Stimulated activated CD8-positive, alpha-beta memory T cell treated with anti-CD3 and anti-CD28 coated beads, Interleukin-12 subunit alpha, Interleukin-12 subunit beta, amount 100 ng/mL, for 4 hours (primary cell): ENCODE measurements at places on chromosomes 16 and 17.

DNA sequence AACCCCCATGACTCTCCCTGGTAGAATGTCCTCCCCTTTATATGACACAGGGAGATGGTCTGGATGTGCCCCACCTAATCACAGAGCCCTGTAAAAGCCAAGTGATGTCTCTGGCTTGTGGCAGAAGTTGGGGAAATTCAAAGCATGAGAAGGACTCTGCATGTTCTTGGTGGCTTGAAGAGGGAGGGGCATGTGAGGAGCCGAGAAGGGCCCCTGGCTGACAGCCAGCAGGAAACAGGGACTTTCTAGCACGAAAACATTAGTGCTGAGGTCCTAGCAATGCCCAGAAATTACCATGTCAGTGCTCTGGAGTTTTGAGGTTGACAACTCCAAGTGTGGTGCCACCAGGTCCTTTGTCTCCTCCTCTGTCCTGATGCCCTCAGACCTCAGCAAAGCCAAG, 75.9 kb downstream of the USP22 start:
- DNase-seq = no peak

- no peak for DNase-seq
These were observed 18.6 kb downstream of the PDP2 start for GRCh38 chr16:66898933-66899309.

DNA sequence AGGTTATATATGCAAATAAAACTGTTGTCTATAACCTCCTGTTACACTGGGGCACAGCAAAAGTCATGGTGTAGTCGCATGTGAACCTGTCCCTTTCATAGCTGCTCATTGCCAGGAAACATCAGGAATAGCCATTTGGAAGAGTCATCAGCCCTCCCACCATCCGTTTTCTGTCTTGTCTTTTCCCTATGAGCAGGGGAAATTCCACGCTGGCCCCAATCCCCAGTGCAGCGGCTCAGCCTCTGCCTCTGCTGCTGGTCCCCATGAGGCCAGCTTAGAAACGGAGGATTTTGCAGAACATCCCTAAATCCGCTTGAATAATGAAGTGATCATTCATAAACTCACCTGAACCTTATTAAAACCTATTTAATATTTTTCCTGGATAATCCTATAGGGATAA, 10.5 kb downstream of the MAPT start:
- no peak for DNase-seq

- peak; percentile 27 for DNase-seq
These were observed at the start of gene HBQ1 for GRCh38 chr16:180101-180675. TSS of gene HBQ1 (plus strand) at chr16:180459. CDS start at chr16:180487, 28 bp downstream.

DNA sequence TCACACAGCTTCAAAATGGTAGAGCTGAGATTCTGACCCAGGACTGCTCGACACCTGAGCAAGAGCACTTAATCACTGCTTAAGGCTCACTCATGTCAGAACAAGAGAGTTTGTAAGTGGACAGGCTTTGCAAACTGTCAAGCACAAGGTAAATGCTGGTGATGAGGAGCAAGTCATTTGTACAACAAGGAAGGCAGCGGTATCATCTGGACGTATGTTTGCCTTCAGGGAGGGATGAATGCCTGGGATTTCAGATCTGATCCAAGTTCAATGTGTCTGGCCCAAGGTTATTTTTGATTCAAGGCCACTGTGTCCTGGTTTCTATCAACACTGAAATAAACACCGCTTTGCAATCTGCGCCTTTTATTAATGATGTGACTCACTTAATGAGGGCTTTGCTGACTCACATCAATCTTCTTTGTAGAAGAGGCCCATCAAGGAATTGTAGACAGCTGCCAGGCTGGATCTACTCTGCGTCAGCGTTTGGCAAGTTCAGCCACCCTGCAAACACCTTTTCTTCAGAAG, 174.4 kb upstream of the HS3ST3A1 start:
- no peak for DNase-seq

GRCh38 chr16:3596101-3596861, 15.1 kb downstream of the SLX4 start:
- no peak for DNase-seq

DNA sequence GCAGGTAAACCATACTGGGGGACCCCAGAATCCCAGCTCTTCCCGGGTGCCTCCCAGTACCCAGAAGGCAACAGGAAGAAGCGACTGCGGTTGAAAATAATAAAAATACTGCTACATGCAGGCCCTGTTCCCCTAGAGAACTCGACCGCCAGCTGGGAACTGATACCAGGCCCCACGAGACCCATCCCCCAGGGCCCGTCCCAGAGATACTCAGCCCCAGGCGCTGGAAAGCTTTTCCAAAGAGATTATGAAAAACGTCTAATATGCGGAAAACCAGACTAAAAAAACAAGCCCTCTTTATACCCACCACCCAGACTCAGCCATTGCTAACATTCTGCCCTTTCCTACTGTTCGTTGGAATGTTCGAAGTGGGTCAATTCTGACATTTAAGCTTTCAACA, 12.9 kb upstream of the MEAK7 start:
- no peak for DNase-seq

DNA sequence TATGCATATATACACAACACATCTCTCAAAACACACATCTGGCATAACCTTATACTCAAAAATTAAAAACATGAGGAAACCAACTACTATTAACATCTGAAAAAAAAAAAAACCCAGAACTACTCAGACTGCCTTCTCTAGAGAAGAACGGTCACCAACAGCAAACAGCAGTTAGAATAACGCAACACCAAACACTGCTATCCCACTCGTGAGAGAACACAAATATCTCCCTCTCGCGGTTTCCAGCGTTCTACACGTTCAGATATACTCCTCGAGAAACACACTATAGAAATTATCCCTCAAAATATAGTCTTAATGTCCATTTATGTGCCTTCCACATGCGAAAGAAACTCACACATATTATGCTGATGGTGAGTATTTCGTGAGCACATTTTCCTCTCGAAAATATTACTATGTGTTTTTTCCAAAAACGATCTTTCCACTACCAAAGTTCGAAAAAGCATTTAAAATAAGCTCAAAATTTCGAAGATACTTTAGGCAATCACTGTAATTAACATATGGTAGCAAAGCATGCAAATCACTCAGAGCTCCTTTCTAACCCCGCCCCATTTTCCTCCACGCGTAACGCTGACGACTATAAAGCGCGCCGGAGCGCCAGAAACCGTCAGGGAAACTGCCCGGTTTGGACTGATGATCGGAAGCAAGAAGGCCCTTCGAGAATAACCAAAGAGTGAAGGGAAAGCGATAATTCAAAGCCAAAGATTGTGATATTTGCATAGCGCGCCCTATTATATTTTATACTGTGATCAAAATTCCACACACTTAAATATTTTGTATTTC, 60.1 kb downstream of the TEX14 start:
- peak; percentile 87 for DNase-seq

DNA sequence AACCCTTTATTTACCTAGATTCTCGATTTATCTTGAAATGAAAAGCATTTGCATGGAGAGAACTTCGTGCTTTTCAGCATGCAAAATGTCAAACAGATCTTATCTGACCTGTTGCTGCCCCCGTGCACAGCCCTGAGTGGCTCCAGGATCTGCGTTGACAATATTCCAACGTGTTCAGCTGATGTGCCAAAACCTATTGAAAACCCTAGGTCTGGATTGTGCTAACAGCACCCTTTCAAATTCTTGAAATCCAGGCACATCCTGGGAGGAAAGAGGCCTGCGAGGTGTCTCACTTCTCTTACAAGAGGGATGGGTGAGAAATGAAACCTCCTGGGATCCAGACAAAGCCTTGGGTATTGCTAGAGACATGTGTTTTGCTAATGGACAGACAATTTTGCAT, 231.8 kb downstream of the MAP2K4 start:
- DNase-seq = no peak

- DNase-seq = no peak
These were observed 525 bp downstream of the JPT1 start for GRCh38 chr17:75153780-75154194.

GRCh38 chr16:84518804-84519341, 14.4 kb upstream of the MEAK7 start:
- peak; percentile 27 for DNase-seq

GRCh38 chr16:24980077-24980793, 34.9 kb downstream of the ARHGAP17 start:
- no peak for DNase-seq

DNA sequence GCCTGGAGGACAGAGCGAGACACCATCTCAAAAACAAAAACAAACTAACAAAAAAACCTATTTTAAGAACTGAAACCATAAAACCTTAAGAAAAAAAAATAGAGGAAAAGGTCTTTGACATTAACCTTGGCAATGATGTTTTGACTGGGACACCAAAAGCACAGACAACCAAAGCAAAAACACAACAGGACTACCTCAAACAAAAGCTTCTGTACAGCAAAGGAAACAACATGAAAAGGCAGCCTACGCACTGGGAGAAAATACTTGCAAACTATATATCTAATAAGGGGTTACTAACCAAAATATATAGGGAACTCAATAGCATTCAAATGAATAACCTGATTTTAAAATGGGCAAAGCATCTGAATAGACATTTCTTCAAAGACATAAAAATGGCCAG, 32.3 kb downstream of the CDR2 start:
- DNase-seq = no peak

GRCh38 chr17:55053855-55054254, 85.3 kb downstream of the STXBP4 start:
- no peak for DNase-seq

- no peak for DNase-seq
These were observed 30.1 kb upstream of the SREBF1 start for GRCh38 chr17:17866897-17867296.

DNA sequence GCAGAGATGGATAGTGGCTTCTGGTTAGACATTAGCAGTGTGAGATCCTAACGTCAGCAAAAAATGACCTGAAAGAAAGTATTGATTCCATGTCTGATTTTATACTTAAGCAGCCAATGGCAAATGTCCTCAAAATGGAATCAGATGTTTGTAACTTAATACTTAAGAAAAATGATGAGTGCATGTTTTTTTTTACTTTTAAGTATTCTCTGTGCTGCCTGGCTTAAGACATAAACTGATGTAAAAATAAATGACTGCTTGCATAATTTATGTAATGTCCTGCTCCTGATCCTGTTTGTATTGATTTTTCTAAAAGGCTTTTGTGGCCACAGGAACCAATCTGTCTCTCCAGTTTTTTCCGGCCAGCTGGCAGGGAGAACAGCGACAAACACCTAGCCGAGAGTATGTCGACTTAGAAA, 7.4 kb downstream of the CBFB start:
- no peak for DNase-seq

DNA sequence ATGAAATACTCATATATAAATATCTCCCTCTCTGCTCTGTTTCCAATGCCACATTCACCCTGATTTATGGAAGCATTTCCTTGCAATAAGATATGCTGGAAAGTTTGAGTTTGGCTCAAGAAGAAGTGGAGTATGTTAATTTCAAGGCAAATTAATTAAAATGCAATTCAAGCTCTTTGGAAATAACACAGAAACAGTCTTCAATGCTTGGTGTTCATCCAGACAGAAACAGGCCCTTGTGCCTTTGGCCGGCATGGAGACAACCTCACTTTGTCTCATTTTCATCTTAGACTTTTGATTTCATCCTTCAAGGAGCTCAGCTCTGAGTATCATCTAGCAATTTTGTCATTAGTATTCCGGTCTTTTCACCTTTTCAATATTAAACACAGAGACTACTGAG, 210.0 kb downstream of the C16orf95 start:
- DNase-seq = no peak

GRCh38 chr16:10828851-10829366, 10.3 kb upstream of the TVP23A start:
- no peak for DNase-seq

GRCh38 chr16:82657786-82658185, 31.0 kb downstream of the CDH13 start:
- DNase-seq = no peak

DNA sequence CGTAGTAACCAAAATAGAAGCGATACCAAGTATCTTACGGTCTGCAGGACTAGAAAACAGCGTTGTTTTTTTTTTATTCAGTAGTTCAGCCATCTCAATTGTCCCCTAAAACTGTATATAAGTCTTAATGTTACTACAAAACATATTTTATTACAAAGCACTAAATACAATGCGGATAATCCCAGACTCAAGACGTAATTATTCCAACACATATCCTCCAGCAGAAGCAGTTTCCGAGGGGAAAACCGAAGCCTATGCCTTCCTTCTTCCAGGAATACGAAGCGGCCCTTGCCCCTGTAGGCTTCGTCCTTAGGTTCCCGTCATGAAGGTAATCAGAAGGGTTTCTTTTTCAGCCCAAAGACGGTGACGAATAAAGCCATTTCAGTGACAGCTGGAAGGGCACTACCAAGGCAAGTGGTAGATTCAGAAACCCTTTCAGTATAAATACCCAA, 2.3 kb downstream of the TMEM107 start:
- DNase-seq = no peak

GRCh38 chr16:51290442-51291285, 139.6 kb upstream of the SALL1 start:
- no peak for DNase-seq

DNA sequence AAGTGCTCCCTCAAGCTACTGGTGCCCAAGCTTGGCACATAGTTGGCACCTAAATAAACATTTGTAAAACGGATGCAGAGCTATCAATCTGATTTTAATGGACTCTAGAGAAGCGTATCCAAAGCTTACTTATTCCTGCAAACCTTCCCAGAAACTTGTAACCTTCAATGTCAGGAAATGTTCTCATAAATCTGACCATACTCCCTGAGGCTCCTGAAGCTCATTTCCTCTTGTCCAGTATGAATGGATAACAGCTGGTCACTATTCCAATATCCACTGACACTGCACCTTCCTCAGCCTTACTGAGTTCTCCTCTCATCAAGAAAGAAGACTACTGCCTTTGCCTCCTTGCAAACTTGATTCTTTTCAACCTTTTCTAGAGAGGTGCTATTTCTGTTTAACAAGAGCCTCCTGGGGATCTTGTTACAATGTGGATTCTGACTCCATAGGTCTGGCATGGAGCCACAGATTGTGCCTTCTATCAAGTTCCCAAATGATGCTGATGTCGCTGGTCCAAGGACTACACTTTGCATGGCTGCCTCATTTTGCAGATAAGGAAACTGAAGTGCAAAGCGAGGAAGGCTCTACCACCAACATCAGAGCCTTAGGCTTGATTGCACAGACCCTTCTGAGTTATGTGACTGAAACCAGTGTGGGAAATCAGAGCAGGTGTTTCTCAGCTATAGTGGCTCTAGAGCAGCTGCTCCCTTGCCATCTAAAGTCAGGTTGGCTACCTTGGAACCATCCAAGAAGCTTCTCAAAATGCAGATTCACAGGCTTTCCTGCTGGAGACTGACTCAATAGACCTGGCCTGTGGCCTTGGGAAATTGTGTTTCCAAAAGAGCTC, 377.8 kb downstream of the SOX9 start:
- DNase-seq = no peak

DNA sequence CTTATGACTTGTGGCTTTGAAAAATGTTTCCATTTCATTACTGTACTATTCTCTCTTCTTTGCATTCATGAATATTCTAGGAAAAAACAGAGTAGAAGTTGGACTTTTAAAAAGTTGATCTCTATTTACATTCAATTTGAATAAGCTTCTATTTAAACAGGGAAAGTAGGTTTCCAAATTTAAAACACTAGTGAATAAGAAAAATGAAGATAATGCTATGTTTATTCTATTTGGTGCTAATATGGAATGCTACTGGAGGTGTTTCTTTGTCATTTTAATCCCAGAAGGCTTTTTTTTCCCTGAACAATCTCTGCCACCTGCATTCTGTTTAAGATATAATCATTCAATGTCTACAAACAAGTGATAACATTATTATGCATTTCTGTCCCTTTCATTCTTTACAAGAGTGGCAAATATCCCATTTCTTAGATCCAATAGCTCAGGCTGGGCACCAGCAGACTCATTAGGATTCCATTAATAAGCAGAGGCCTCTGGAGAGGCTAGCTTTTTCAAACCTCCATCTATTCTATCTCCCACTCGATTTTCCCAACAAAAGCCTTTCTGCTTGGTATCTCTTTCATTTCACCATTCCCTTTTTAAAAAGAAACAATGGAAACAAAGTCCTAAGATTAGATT, 1001.6 kb upstream of the CDH8 start:
- DNase-seq = no peak
